Activated CD8-positive, alpha-beta T cell treated with anti-CD3 and anti-CD28 coated beads, Interleukin-2, amount 10 ng/mL, durations not matched to agents 7 days and 5 days (primary cell): ENCODE measurements at places on chromosomes 13 and 19. TPM values are rescaled to one million over a fixed set of nuclear protein-coding genes. Genes with fewer than 3 reads are reported as not detected.

DNA sequence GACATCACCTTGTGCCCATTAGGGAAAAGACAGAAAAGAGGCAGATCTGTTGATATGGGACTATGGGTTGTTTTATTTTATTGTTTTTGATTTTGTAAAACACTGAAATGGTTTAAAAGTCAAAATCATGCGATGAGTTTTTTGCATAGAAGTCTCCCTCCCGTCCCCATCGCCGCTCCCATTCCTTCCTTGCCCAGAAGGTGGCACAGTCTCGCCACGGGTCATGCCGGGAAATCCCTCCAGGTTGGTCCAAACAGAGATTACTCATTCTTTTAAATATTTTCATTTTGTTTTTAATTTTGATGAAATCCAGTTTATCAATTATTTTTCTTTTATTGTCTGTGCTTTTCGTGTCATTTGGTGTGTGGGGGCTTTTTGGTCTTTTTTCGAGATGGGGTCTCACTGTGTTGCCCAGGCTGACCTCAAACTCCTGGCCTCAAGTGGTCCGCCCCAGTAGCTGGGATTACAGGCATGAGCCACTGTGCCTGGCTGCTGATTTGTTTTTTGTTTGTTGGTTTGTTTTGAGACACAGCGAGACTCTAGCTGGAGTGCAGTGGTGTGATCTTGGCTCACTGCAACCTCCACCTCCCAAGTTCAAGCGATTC is 9.2 kb downstream of the PGPEP1 start:
- no peaks in the 10 kb centered on the region for H3K27me3 ChIP-seq
- peaks cover 6% of the 10 kb centered on the region for H3K4me1 ChIP-seq
- no peak overlapping the region for H3K27ac ChIP-seq

- no peak for DNase-seq
- H3K27ac ChIP-seq = no peak overlapping the region
- no peak overlapping the region for H3K4me3 ChIP-seq
- no peaks in the 10 kb centered on the region for H3K36me3 ChIP-seq
- H3K27me3 ChIP-seq = peaks cover 13% of the 10 kb centered on the region
- H3K4me1 ChIP-seq = no peaks in the 10 kb centered on the region
These were observed 307.1 kb upstream of the ZNF507 start for GRCh38 chr19:32038021-32038920.

DNA sequence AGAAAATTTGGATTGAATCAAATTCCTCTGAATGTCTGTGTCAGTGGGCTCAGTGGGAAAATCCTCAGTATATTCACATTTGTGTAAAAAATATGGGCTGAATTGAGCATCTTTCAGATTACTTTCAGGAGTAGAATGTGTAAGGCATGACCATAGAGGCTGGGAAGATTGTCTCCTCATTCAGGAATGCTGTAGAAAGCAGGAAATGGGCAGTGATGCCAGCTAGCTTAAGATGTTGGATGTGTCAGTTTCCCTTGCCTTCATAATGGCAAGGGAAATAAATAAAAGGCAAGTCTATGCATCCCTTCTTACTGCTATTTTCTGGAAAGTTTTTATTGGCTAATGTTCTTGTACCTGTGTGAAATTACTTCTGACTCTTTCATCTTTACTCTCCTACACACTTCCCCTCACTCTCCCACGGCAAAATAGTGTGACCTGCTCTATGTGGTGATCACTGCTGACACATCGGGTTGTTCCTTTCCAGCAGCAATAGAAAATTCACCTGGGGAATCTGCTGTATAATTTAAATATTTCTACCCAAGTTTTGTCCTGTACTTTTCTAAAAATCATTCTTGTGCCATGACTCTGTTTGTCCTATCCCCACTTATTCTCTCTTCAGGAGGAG is 103.2 kb downstream of the LMO7 start:
- H3K4me3 ChIP-seq = no peak overlapping the region
- DNase-seq = no peak
- H3K27ac ChIP-seq = no peak overlapping the region
- no peaks in the 10 kb centered on the region for H3K4me1 ChIP-seq
- H3K27me3 ChIP-seq = no peaks in the 10 kb centered on the region

ZNF17 gene
- 12.2 TPM for total RNA-seq

KLK2 gene
- total RNA-seq = not detected
